Aorta (tissue), 5 donors: ENCODE measurements at places on chromosomes 13 and 19. TPM values are rescaled to one million over a fixed set of nuclear protein-coding genes. Genes with fewer than 3 reads are reported as not detected.

DNA sequence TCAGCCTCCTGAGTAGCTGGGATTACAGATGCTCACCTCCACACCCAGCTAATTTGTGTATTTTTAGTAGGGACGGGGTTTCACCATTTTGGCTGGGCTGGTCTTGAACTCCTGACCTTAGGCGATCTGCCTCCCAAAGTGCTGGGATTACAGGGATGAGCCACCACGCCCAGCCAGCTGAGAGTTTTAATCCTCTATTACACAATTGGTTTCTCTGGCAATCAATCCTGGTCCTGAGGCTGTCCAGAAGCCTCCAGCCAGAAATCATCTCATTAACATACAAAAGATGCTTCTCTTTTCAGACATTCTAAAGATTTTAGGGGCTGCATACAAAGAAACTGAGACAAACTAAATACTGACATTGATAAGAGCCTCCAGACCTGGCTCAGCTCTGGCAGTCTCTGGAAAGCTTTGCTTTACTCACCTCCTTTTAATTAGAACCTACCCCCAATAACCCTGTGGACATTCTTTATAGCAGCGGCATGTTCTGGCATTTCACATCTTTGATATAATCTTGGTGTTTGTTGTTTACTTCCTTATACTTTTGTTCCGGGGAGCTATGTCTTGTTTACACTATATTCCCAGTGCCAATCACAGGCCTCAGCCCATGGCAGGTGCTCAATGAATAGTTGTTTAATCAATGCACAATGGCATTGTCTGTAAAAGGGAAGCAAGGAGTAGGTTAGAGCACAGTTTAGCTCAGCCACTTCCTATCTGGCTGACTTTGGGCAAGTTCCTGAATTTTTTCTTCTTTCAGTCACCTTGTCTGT is 4.1 kb upstream of the ZNF724 start:
- no peak for DNase-seq

DNA sequence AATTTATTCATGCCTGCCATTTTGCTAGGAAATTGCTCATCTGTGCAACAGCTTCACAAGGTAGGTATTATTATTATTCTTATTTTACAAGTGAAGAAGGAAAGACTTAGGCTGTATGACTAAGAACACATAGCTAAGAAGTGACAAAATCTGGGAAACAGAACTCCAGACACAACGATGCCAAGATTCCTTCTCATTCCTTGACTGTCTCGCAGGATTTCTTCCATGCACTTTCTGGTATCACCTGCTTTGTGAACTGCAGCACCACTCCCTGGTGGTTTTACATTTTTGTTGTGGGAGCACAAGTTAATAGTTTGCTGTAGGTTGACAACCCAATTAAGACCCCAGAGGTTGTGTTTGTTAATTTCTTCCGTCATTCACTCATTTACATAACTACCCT is 188.5 kb downstream of the LACC1 start:
- no peak for DNase-seq

GRCh38 chr13:61253105-61253877 is 162.4 kb downstream of the PCDH20 start:
- DNase-seq, result no peak

DNA sequence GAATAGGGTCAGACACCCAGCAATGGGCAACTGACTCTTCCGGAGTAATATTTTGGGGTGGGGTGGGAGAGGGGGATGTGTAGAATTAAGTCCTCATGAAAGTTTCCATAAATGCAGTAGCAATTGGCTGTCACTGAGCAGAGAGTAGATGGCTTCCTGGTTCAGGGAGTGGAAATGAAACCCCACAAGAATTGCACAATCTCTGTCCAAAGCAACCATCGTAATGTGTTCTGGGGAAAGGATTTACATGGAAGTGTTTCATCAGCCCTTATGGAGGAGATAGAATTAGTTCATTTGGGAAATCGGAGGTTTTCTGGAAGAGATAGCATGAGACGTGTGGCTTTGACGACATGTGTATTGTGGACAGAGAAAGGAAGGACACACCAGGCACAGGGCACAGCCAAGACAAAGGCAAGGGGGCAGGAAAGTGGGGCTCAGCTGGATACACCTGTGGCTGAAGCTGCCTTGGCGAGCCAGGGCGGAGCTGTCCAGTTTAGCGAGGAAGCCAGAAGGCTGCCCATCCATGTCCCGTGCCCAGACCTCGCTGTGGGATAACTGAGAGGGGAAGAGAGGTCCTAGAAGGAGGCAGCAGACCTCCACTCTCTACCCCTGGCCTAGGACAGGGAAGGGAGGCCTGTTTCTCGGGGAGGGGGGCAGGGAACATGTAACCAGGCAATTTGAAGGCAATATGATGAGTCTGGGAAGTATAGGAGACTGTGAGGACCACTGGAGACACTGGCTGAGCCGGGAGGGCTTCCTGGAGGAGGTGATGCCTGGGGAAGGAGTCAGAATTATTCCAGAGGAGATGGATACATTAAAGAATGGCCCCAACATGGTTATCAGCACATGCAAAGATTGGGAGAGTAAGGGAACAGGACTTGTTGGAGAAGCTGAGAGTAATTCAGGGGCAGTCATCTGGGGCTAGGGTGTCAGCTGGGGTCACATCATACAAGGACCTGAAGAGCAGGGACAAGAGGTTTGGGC is 2.6 kb upstream of the CLEC4G start:
- DNase-seq, result no peak

- DNase-seq, result peak; percentile 99
These were observed 1.6 kb downstream of the IER2 start for GRCh38 chr19:13151605-13152355.

- no peak for DNase-seq
These were observed 109.6 kb downstream of the TEX26 start for GRCh38 chr13:31042049-31042448.

DNA sequence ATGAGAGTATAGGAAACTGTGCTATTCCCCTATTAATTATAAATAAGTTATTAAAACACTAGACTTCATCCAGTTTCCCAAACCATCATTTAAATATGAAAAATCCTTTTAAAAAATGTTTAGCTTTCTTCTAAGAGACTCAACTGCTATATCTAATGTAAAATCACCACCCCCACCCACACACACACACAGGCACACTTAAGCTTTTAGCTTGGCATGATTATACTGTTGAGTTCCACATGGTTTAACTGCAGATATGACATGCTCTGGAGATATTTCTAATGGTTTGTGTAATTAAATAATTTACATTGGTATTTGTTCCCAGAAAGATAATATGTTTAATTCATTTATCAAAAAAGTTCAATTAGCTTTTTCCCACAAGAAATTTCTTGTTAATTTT is 1700.1 kb upstream of the SLC10A2 start:
- DNase-seq, result no peak

DNA sequence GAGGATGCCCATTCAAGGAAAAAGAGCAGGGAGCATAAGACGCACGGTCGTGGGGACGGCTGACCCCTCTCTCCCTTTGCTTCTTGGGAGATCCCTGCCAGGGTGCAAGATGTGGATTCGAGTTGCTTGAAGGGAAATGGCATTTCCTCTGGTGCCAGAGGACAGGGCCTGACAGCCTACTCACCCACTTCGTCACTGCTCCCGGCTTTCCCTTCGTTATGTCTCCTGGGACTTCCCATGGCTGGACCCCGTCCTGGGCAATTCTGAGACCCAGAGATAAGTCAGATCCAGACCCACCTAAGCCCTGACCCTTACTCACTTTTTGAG is 1.2 kb downstream of the TBC1D17 start:
- DNase-seq, result no peak

GRCh38 chr13:61029064-61029463 is 386.6 kb downstream of the PCDH20 start:
- DNase-seq, result no peak

DNA sequence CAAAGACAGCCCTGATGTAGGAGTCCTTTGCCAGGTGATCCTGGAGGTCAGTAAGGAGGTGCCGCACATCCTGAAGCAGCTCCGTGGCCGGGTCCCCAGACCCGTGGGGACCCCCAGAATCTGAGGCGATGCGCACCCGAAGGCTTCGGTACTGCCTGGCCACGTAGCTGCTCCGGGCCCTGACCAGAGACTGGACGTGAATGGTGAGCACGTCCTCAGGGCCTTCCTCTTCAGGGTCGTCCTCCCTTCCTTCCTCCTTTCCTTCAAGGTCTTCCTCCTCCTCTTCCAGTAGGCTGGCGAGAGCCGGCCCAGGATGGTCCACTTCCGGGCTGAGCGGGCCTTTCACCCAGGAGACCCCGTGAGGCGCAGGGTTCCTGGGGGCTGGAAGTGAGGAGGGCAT is 7.5 kb downstream of the RINL start:
- no peak for DNase-seq

GRCh38 chr13:99347335-99347878 is 40.2 kb upstream of the GPR183 start:
- no peak for DNase-seq

- no peak for DNase-seq
These were observed 25.0 kb upstream of the PLEKHF1 start for GRCh38 chr19:29640231-29640630.

- DNase-seq, result no peak
These were observed 12.2 kb downstream of the C19orf47 start for GRCh38 chr19:40335855-40336600.

DNA sequence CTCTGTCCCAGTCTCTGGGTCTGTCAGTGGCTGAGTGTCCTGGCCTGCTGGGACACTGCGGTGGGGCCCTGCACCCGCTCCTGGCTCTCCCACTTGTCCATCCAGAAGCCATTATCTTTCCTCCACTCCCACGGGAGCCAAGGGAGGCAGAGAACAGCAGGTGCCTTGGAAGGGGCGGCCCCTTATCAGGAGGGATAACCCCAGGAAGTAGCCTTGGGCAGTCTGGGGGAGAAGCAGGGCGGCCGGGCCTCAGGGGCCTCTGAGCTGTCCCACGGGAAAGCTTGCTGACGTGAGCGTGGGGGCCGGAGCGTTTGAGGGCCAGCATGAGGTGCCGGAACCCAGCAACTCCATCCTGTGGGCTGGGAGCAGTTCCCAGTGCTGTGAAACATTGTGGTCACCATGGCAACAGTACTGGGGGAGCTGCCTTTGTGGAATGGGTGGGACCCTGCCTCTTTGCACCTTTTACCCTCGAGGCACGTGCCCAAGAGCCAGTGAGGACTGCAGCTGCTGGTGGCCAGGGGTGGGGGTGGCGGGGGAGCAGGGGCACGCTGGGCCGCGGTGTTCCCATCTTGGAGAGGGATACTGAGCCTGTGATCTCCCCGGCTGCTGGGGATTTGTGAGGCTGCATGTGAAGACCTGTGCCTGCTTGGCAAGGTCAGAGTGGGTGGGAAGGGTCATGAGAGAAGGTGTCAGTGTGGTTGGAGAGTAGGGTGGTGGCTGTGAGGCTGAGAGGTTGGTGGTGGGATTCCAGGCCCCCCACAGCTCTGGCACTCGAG is 20.9 kb downstream of the KLHL26 start:
- DNase-seq, result peak; percentile 86

DNA sequence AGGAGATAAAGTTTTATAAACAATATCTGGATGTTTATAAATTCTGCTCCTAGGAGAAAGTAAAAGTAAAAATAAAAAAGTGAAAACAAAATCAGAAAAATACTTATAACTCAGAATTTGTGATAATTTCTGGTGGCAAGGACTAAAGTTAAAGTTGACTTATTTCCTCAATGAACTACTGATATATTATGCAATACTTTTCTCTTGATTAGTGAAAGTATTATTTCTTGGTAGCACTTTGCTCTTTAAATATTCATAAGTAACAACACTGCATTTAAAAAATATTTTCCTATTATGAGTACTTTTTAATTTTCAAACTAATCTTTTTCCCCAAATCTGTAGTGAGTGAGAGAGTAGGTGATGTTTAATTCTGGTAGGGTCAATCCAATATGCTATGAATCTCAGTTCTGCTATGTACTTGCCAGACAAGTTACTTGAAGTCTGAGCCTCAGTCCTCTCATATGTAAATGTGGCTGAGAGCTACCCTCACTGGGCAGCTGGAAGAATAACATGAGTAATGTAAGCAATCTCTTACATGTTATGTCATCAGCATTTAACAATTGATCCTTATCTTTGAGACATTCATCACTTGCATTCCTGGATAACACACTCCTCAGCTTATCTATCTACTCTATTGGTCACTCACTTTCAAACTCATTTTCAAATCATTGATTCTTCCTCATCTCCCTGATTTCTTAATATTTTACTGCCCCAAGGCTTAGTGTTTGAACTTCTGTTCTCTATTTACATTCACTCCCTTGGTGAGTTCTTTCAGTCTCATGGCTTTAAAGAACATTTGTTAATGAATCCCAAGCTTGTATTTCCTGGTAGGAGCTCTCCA is 239.0 kb downstream of the RGCC start:
- no peak for DNase-seq

- no peak for DNase-seq
These were observed 4.2 kb upstream of the LRRC25 start for GRCh38 chr19:18401580-18402112.

DNA sequence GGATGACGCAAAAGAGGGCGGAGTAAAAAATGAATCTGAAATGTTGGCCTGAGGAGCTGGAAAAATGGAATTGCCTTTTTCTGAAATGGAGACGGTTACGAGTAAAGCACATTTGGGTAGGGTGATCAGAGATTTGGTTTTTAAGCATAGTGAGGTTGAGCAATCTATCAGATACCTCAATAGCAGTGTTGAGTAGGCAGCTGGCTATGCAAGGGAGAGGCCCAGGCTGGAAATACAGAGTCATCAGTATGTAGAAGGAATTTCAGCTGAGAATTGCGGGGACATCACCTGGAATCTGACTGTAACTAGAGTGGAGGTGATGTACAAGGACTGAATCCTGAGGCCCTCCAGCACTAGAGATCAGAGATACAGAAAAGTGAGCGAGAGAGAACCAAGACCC is 224.8 kb downstream of the LMO7 start:
- DNase-seq, result no peak

GRCh38 chr19:11278670-11279069 is 16.3 kb upstream of the DOCK6 start:
- DNase-seq, result no peak

GRCh38 chr13:46359714-46360113 is 27.3 kb downstream of the RUBCNL start:
- DNase-seq, result no peak

GRCh38 chr13:20964904-20965303 is 62.4 kb upstream of the XPO4 start:
- no peak for DNase-seq

DNA sequence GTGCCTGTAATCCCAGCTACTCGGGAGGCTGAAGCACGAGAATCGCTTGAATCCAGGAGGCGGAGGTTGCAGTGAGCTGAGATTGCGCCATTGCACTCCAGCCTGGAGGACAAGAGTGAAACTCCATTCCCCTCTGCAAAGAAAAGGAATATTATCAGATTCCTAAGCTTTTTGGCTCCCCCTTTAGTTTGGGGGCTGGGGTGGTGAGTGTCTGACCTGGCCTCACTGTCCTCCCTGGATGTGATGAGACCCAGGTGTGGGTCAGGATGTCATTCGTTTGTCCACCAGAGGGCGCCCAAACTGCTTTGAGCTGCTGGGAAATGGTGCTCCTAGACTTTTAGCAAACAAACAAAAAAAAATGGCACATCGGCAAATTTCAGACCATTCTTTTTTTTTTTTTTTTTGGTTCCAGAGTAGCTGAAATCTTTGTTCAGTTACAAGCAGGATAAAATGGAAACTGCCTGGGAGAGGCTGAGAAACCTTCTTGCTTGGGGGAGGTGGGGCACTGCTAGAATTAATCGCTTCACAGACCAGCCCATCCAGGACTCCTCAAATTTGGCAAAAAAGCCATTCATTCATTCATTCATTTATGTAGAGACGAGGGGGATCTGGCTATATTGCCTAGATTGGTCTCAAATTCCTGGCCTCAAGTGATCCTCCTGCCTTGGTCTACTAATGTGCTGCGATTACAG is 29.4 kb downstream of the SPC24 start:
- peak; percentile 87 for DNase-seq

The ACP4 gene
- total RNA-seq, result not detected

The PNMA8B gene
- 1.5 TPM for total RNA-seq

The MKNK2 gene
- total RNA-seq, result 103 TPM

The FUT1 gene
- total RNA-seq, result 4.4 TPM

The PSG1 gene
- total RNA-seq, result not detected

The LGALS14 gene
- total RNA-seq, result not detected

The ZNF284 gene
- 3.7 TPM for total RNA-seq

The ZNF723 gene
- not detected for total RNA-seq
